ENCODE measurements at places on chromosomes 6 and 20. TPM values are rescaled to one million over a fixed set of nuclear protein-coding genes. Genes with fewer than 3 reads are reported as not detected.
A peak's percentile ranks its signal among the peaks of the same experiment; 100 is the strongest.

DNA sequence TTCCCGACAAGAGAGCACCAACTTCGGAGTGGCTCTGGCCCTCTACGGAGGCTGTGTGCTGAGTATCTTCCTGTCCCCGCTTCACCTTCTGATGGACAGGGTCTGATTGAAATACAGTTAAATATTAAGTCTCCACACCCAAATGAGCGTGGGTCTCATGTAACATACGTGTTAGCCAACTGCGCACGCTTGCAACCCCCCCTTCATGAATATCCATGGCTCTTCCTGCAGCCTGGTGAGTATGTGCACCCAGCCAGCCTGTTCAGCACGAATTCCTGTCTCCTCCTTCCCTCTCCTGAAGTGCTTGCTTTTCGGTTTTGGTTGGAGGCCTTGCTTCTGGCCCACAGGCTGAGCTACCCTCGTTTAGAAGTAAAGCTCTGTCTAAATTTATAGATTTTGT lies 102.9 kb upstream of the FRMD1 start:
- no peak for DNase-seq

DNA sequence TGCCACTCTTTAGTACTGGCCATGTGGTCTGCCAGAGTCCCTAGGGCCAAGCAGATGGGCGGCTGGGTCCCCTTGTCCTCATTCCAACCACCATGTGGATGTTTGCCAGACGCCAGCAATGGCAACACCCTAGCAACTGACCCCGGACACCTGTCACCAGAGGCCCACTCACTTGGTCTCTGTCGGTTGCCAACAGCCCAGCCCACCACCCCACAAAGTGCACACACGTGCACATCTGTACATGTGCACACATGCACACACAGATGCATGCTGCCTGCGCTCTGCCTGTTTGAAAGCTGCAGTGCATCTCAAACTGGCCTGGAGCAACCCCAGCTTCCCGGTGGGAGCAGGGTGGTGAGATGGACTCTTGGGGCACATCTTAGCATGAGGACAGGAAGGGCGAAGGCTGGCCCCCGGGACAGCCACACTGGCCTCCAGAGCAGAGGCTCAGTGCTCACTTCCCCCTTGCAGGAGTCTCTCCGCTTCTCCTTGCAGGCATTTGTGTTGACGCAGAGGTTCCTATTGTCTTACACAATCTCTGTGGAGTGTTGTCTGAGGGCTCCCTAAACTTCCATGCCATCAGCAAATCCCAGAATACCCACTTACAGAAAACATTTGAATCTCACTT lies 54.0 kb downstream of the PSMG4 start:
- no peak for DNase-seq

- no peak for DNase-seq
These were observed 477.7 kb upstream of the SULF2 start for GRCh38 chr20:48262955-48263354.

DNA sequence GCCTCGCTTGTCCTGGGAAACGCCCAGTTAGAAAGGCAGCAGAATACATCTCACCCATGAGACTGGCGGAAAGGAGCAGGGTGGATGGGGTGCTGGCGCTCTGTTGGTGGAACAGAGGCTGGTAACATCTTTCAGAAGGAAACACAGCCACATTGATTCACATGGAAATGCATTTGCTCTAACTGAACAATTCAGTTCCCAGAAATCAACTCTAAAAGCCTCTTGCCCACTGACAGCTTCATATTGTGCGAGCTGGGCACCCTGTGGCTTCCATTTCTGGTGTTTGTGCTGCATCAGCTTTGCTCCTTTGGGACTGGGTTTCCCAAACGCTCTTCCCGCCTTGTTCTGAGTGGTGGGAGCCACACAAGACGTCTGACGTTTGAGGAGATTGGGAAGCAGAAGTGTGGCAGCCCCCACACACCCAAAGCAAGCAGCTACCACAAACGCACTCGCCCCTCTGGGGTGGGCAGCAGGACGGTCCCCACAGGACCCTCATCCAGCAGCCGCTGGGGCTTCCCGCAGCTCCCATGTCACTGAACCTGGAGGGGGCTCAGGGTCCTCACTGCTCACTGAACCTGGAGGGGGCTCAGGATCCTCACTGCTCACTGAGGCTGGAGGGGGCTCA lies 229.5 kb downstream of the ERMARD start:
- DNase-seq: no peak

- peak; percentile 80 for DNase-seq
These were observed 5.3 kb upstream of the HMGN4 start for GRCh38 chr6:26532699-26533531.

DNA sequence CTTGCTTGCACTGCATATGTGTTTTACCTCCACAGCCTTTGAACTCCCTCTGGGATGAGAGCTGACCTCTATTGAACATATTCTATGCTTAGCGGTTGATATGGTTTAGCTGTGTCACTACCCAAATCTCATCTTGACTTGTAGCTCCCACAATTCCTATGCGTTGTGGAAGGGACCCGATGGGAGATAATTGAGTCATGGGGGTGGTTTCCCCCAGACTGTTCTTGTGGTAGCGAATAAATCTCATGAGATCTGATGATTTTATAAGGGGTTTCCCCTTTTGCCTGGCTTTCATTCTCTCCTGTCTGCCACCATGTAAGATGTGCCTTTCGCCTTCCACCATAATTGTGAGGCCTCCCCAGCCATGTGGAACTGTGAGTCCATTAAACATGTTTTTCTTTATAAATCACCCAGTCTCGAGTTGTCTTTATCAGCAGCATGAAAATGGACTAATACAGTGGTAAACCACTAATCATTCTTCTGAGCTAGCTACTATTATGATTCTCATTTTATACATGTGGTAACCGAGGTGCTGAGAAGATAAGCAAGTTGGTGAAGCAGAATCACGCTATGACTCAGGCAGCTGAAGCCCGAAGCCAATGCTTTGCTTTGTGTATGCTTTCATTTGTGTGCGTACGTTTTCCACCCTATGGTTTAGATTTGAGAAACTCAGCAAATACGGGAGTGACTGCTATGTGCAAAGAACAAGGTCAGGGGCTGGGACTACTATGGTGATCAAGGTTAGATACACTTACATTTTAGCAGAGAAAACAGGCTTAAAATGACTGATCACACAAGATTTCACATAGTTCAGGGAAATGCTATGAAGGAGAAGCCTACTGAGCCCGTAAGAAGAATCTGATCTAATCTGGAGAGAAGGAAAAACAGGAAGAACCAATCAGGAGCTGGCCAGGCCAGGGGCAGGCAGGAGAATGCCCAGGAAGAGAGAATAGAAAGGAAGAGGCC lies 363.5 kb downstream of the ESR1 start:
- peak; percentile 21 for DNase-seq

DNA sequence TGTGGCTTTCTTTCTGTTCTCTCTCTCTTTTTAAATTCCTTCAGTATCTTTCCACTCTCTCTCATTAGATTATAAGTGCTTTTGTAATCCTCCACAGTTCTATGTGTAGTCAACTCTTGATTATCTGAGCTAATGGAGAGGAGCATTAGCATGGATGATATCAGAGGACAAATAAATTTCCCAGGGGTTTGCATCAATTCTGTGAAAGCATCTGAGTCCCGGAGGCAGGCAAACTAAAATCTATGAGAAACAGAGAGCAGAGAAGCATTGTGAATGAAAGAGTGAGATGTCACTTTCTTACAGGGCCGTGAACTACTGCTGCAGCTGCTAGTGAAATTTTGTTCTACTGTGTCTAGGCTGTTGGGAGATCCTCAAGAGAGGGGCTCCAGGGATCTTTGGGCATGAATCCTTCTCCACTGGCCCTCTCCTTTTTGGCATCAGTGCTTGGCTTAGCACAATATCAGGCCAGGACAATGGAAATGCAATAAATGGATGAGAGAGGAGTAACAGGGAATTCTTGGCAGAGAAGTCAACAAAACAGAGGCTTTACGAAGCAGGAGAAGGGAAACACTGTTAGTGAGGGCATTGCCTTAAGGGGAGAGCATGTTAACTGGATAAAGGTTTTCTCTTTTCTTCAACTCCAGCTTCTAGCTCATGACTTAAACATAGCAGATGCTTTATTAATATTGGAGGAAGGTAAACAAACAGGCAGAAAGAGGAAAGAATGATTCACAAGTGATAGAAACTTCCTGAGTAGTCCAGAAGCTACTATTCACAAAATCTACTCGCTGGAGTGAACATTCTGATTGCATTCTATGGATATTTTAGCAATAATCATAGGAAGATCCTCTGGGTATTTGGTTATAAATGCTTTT lies 847.0 kb upstream of the MAP3K7 start:
- DNase-seq: no peak

GRCh38 chr20:25706793-25707192 lies 10.1 kb upstream of the ZNF337 start:
- DNase-seq: no peak

PDSS2 gene
- 19.1 TPM for polyA plus RNA-seq

VNN1 gene
- not detected for polyA plus RNA-seq
